ENCODE measurements at places on chromosomes 7 and 10.

DNA sequence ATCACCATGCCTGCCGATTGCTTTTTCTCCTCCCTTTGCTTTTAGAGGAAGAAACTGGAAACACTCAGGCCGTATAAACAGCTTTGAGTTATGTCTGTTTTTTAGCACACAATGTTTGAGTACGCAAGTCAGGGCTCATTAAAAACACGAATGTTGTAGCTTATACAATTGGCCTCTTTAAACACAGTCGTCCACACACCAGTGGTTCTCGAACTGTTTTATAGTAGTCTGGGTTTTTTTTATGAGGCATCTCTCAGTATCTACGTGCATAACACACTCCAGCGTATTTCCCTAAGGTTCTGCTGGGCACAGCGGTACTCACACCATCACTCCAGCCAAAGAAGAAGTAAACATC lies 13.4 kb upstream of the CARD11 start:
- no peak for DNase-seq

GRCh38 chr10:47264797-47265281 lies 35.2 kb upstream of the GDF10 start:
- DNase-seq: no peak

DNA sequence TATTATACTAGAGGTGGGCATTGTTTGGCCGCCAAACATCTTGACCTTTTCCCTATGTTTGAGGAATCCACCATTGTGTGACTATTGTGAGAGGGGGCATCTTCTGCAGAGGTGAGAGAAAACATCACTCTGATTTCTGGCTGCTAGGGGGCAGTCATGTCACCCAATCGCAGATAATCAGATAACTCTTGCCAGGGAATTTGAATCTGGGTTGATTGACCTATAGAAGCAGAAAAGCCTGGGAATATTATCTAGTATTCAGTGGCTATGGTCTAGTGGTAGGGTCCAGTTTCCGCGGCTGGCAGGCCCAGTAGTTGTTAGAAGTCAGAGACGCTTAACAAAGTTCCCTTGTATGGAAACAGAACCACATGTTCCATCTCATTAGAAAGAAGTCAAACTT lies 808.5 kb downstream of the PHTF2 start:
- DNase-seq: peak; percentile 27

- DNase-seq: no peak
Observed at GRCh38 chr10:1712314-1712713, 25.0 kb downstream of the ADARB2 start.

- no peak for DNase-seq
Observed at GRCh38 chr7:52639126-52639525, 396.3 kb upstream of the POM121L12 start.

GRCh38 chr10:18279173-18279572 lies 138.9 kb downstream of the CACNB2 start:
- no peak for DNase-seq

- no peak for DNase-seq
Observed at GRCh38 chr7:1361016-1361755, 98.1 kb downstream of the MICALL2 start.

DNA sequence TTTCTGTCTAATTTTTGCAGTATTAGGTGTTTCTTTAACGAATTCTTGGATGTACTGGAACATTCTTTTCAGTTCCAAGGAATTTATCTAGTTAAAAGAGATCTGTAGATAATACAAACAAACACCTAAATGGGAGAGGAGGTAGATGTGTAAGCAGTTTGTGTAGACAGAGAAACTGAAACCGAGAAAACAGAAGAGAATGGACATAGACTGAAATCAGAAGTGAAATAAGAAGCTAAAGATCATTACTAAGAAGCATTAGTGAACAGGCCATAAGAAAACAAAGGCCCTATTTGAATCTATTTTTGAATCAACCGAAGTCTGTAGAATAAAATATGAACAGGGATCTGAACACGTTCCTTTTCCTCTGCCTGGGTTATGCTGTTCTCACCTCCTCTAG lies 26.5 kb upstream of the TMEM229A start:
- no peak for DNase-seq

DNA sequence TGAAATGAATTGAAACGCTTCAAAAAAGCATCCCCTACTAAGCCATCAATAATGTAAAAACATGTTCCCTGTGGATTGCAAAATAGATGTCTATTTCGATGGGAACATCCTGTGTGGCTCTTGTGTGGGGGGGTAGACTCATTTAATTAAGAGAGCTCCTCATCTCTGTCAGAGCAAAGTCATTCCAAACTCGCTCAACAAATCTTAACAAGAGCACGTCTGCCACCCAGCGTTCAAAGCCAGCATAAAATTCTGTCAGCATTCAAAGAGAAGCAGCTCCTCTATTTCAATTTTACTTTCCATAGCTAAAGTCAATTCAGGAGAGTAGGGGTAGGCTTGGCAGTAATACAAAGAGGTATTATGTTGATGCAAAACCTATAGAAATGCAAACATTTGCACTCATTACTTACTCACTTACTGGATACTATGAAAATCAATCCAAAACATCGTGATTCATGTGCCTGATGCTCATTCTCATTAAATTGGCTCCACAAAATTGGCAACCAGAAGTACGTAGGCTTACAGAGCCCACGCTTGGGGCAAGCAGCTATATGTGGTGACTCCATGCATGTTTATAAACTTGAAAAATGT lies 114.9 kb downstream of the IPMK start:
- peak; percentile 70 for DNase-seq

GRCh38 chr7:92835851-92836488 lies 403 bp downstream of the CDK6 start:
- no peak for DNase-seq

- no peak for DNase-seq
Observed at GRCh38 chr7:1537535-1538412, 7.3 kb downstream of the MAFK start.
